ENCODE measurements at places on chromosomes 6 and 20.

DNA sequence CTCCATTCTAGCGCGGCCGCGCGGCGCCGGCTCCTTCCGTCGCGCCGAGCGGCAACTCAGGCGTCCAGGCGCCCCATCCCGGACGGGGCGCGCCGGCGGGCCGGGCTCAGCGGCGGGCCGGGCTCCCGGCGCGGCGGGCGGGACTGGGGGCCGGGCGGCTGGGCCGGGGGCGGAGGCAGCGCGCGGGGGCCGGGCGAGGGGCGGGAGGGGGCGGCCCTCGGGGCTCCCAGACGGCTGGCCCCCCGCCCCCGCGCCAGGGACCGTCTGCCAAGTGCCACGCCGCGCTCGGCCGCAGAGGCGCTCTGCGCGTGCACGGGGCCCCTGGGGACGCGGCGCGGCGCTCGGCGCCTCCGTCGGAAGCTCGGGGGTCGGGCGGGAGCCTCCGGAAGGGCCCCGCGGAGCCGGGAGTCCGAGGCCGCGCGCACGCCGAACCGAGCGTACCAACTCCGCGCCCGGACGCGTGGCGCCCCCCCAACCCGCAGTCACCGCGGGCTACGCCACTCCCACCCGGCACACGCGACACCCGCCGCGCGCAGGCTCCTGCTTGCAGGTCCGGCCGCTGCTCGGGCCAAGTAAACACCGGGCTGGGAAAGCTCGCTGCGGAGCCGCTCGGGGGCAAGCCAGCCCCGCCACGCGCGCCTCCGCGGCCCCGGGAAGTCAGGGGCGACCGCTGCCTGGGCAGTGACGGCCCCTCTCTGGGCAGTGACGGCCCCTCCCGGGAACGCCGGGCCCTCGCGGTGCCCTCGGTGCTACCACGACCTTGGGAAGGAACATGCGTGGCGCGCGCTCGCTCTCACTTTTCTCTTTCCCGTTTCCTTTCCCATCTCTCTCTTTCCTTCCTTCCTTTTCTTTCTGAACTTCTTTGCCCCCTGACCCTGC is at the start of gene PREX1:
Gene PREX1, minus strand, starts transcription at position 145 of the 879 bp plus-strand sequence. Its CDS starts 139 bp downstream, at position 6.
- peak; percentile 75 for DNase-seq

GRCh38 chr6:107642095-107642860 is 152.4 kb downstream of the SOBP start:
- no peak for DNase-seq

GRCh38 chr6:26156105-26156849 is 69.0 kb downstream of the HFE start:
- DNase-seq, result peak; percentile 79

DNA sequence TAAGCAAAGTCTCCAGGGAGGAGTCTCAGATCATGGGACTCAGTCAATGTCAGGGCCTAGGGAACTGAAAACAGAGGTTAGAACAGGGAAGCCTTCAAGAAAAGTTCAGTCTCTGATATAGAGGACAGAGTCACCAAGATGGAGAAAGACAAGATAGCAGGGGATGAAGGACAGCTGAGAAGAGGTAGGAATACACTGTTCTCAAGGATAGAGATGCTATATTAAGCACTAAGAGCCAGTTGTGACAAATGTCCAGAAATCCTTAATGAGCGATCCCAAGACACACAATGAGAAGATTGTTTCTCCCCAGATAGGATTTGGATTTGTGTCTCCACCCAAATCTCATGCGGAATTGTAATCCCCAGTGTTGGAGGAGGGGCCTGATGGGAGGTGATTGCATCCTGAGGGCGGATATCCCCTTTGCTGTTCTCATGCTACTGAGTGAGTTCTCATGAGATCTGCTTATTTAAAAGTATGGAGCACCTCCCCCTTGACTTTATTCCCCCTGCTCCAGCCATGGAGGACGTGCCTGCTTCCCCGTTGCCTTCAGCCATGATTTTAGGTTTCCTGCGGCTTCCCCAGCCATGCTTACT is 168.2 kb downstream of the AKAP7 start:
- DNase-seq, result no peak

GRCh38 chr20:43904827-43905177 is 9.8 kb upstream of the TOX2 start:
- DNase-seq, result no peak

All from KG1 (cell line).